Glomerular endothelial cell (primary cell): ENCODE measurements at places on chromosomes 5 and 9. TPM values are rescaled to one million over a fixed set of nuclear protein-coding genes. Genes with fewer than 3 reads are reported as not detected.

DNA sequence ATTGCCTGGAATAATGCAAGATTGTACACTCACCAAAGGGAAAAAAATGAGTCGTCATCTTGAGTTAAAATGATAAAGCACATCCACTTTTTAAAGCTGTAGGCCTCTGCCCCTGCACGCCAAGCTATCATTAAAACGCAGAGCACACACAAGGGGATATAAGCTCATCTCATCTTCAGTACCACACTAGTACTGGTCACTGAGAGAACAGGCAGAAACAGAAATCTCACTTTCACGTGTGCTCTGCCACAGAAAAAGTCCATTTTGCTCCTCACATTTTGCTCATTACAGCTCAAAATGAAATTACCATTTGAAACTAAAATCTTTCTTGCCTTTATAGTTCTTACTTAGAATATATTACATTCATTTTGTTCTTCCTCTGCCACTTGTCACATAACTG lies 99.2 kb upstream of the SLC30A5 start:
- DNase-seq = no peak

DNA sequence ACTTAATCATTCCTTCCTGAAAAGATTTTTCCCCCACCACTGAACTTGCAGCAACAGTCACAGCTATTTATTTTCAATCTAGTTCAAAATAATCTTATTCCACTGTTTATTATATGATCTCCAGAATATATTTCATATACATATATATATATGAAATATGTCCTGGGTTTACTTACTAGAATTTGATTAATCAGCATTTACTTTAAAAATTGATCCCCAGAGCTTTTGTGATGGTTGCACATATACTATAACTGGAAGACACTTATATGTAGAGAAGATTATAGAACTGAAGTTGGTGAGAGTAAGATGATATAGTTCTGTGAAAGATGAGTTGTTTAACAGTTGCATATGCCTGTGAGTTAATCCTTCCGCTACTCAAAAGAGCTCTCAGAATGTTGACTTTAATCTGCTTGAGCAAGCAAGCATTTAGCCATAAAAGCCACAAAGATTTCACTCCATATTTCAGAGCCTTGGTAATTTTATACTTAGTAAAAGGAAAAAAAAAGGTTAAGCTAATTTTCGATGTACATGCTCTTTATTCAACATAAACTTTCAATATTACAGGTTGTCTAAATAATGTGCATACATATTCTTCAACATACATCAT lies 399.3 kb upstream of the CDH9 start:
- no peak for DNase-seq

DNA sequence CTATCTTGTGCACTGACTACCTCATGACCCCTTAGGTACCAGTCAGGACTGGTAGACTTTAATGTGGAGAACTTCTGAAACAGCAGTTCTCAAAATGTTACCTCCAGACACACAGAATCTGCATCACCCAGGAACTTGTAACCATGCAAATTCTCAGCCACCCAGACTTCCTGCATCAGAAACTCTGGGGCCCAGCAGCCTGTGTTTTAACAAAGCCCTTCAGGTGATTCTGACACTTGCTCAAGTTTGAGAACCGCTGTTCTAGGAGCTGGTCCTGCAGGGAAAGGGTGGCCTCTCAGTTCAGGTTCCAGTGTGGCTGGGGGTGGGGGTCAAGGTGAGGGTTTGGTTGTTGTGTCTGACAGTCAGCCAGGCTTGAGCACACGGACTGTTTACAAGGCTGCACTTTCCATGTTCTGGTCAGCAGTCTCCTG lies 28.4 kb downstream of the ZFP62 start:
- no peak for DNase-seq

DNA sequence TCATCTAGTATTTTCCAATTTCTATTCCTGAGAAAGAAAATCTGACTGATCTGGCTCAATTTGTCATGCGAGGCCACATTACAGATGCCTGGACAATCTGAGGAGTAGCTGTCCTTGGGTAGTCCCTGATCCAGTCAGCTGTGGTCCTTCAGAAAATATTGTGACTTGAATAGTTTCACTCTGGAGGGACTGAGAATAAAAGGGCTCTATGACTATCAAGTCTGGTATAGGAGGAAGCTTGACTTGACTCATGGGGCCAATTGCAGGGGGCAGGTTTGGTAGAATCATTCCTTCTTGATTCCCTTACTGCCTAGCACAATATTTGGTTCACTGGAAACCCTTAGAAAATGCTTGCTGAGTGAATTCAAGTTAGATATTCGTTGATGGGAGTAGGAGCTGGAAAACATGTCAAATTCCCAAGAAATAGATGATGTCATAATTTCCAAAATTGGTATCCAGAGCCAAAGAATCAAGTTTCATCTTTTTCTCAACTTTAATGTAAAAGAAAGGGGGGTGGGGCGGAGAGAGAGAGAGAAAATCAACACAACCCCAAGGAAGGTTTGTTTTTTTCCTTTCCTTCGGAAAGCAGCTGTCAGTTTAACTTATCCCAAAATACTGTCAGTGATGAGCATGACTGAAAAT lies 32.4 kb upstream of the STX17 start:
- no peak for DNase-seq

- DNase-seq = no peak
These were observed 211.6 kb downstream of the SLIT3 start for GRCh38 chr5:169089343-169089742.

GRCh38 chr5:72644296-72644695 lies 137.1 kb upstream of the ZNF366 start:
- DNase-seq = no peak

DNA sequence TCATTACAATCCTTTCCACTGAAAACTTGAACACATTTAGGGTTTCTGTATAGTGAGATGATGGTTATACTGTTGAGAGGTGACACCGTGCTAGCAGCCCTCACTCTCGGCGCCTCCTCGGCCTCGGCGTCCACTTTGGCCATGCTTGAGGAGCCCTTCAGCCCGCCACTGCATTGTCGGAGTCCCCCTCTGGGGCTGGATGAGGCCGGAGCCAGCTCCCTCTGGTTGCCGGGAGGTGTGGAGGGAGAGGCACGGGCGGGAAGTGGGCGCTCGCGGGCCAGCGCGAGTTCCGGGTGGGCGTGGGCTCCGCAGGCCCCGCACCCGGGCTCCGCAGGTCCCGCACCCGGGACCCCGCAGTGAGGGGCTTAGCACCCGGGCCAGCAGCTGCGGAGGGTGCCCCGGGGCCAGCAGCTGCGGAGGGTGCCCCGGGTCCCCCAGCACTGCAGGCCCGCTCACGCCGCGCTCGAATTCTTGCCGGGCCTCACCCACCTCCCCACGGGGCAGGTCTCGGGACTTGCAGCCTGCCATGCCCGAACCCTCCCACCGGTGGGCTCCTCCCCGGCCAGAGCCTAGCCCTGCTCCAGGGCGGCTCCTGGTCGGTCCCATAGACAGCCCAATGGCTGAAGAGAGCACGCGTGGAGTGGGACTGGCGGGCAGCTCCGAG lies 145.9 kb upstream of the ZNF608 start:
- no peak for DNase-seq

DNA sequence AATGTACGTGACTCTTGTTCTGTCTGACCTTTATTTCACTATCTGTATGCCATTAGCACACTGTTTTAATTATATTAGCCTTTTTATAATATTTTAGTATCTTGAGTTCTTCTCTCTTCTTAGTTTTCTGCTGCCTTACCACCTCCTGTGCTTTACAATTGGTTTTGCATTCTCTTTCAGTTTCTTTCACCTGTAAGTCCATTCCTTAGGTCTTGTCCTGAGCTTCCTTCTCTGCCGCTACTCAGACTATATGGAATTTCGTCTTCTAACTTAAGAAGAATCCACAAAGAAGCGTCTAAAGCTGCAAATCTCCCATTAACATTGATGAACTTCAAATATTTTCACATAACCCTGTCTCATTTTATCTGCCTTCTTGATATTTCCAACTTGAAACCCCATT lies 642.9 kb downstream of the MAT2B start:
- DNase-seq = no peak

GRCh38 chr5:2298781-2299180 lies 416.1 kb upstream of the IRX4 start:
- DNase-seq = no peak

GRCh38 chr9:34457266-34458012 lies 931 bp downstream of the FAM219A start:
- DNase-seq = no peak

DNA sequence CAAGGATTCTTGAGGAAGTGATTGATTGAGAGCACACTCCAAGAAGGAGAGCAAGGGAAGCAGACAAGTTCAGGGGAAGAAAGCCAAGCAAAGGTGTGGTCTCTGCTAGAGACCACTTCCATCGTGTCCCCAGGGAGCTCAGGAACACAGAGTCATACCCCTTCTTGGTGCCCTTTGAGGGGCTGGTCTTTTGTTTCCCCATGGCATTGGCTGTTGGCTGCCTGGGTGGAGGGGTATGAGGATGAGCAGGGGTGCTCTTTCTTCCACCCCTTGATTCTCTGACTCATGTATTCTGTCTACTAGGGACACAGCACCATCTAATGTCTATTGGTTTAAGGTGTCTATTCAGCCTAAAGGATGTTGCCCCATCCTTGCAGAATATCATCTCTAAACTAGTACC lies 11.5 kb upstream of the SPOCK1 start:
- no peak for DNase-seq

Gene NUDCD2
- total RNA-seq = 4.0 and 4.4 TPM in 2 replicates

Gene PCA3
- not detected in 2 replicates for total RNA-seq
